IMR-90 (cell line): ENCODE measurements at places on chromosomes 7 and 10. TPM values are rescaled to one million over a fixed set of nuclear protein-coding genes. Genes with fewer than 3 reads are reported as not detected.

Gene SRRM3
- total RNA-seq: 0.18 and 0.28 TPM in 2 replicates

Gene KLF14
- not detected in 2 replicates for total RNA-seq

Gene RAB19
- not detected in 2 replicates for total RNA-seq

Gene FAM180A
- 1.3 and 1.4 TPM in 2 replicates for total RNA-seq
